ENCODE measurements at places on chromosomes 6 and 20. TPM values are rescaled to one million over a fixed set of nuclear protein-coding genes. Genes with fewer than 3 reads are reported as not detected.

Gene FGD2
- not detected for total RNA-seq

Gene COL12A1
- 5.0 TPM for total RNA-seq

Gene HTR1B
- 0.07 TPM for total RNA-seq

Gene PRPH2
- total RNA-seq = not detected

Gene SEL1L2
- total RNA-seq = not detected

Gene THBS2
- 0.17 TPM for total RNA-seq

Gene CALHM4
- not detected for total RNA-seq

Measured in A549 treated with DMSO at 1 μM for 4 hours (cell line).